Endodermal cell (in vitro differentiated cells): ENCODE measurements at places on chromosomes 16 and 17. TPM values are rescaled to one million over a fixed set of nuclear protein-coding genes. Genes with fewer than 3 reads are reported as not detected.

GRCh38 chr16:65375651-65376050, 253.8 kb upstream of the CDH11 start:
- H3K4me3 ChIP-seq = no peak overlapping the region
- DNase-seq = no peak
- no peaks in the 10 kb centered on the region for H3K36me3 ChIP-seq
- peaks cover 4% of the 10 kb centered on the region for H3K4me1 ChIP-seq
- H3K27ac ChIP-seq = no peak overlapping the region

DNA sequence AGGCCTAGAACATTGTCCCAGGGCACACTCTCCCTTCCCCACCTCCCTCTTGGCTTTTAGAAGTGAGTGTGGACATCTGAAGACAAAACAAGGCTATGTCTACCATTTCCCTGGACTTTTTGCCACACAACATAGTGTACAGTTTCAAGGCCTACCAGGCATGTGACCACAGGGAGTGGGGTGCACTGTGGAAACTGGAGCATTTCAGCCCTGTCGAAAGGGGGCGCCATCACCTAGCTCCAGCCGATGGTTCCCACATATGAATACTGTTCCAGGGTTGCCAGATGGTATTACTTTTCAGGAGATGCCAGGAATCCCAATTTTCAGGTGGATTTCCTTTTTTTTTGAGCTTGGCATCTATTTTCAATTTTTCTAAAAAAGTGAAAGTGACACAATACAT, 140.7 kb downstream of the KATNIP start:
- no peaks in the 10 kb centered on the region for H3K27me3 ChIP-seq
- H3K4me3 ChIP-seq = no peak overlapping the region
- DNase-seq = peak; percentile 77
- H3K4me1 ChIP-seq = no peaks in the 10 kb centered on the region
- no peaks in the 10 kb centered on the region for H3K36me3 ChIP-seq
- H3K27ac ChIP-seq = no peak overlapping the region

- no peak overlapping the region for H3K27ac ChIP-seq
- no peaks in the 10 kb centered on the region for H3K36me3 ChIP-seq
- no peak overlapping the region for H3K4me3 ChIP-seq
- H3K27me3 ChIP-seq = no peaks in the 10 kb centered on the region
- DNase-seq = no peak
Observed at GRCh38 chr16:78953526-78953925, 647.0 kb downstream of the MAF start.

- no peak overlapping the region for H3K4me3 ChIP-seq
- H3K27me3 ChIP-seq = no peaks in the 10 kb centered on the region
- no peaks in the 10 kb centered on the region for H3K36me3 ChIP-seq
Observed at GRCh38 chr16:47052666-47053640, 79.5 kb upstream of the DNAJA2 start.

Gene SGSM2
- 71.2 to 81.3 TPM (median 77.3 TPM) in 3 replicates for total RNA-seq

GRCh38 chr17:58539698-58540097, 25.3 kb upstream of the MTMR4 start:
- no peak overlapping the region for H3K27ac ChIP-seq
- no peaks in the 10 kb centered on the region for H3K36me3 ChIP-seq
- no peak overlapping the region for H3K4me3 ChIP-seq
- no peak for DNase-seq
- no peaks in the 10 kb centered on the region for H3K4me1 ChIP-seq

Gene PSMC3IP
- 13.7 to 38.6 TPM (median 37.3 TPM) in 3 replicates for total RNA-seq

- no peak overlapping the region for H3K27ac ChIP-seq
- DNase-seq = no peak
- H3K27me3 ChIP-seq = no peaks in the 10 kb centered on the region
- H3K36me3 ChIP-seq = no peaks in the 10 kb centered on the region
- no peak overlapping the region for H3K4me3 ChIP-seq
Observed at GRCh38 chr17:13197586-13197985, 179.8 kb upstream of the ELAC2 start.

Gene IRX6
- total RNA-seq = 1.1 to 1.4 TPM (median 1.1 TPM) in 3 replicates

GRCh38 chr17:32880671-32881453, 3.9 kb upstream of the MYO1D start:
- H3K4me3 ChIP-seq = no peak overlapping the region
- H3K27ac ChIP-seq = no peak overlapping the region
- no peaks in the 10 kb centered on the region for H3K27me3 ChIP-seq
